ENCODE measurements at places on chromosomes 6 and 20. TPM values are rescaled to one million over a fixed set of nuclear protein-coding genes. Genes with fewer than 3 reads are reported as not detected.

Gene MICA
- polyA plus RNA-seq: 96.1 TPM

Gene ANGPT4
- not detected for polyA plus RNA-seq

Gene ABT1
- polyA plus RNA-seq: 18.4 TPM

- peak; percentile 31 for DNase-seq
Observed at GRCh38 chr6:12718015-12718414, 1.4 kb downstream of the PHACTR1 start.

- DNase-seq: no peak
Observed at GRCh38 chr20:60220706-60221105, 262.5 kb downstream of the CDH26 start.

DNA sequence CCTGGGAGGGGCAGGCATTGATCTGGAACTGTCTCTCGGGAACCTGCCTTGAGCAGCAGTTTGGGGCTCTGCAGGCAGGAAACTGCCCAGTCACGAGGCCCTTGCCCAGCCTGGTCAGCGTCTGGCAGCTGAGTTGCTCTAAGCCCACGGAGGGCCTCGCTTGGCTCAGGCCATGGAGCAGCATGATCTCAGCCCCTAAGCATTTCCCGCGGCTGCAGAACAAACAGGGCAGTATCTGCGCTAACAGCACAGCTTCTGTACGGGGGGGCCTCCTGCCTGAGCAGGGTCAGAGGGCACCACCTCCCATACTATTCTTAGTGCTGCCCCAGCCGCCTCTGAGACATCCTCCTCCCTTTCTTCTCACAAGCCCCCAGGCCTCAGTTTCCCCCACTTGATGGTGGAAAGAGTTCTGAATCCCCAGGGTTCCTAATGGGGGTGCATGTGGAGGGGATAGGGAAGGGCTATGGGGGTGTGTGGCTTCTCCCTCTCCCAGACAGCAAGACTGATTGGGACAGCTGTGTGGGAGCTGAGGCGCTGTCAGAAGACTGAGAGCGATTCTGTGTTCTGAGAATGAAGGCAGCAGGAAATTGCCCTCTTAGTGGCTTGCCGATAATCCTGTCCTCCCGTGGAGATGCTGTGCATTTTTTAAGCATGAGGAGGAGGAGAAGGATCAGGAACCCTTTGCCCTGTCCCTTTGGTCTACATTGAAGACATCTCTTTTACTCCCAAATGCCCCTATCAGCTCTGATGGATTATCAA is 46.4 kb downstream of the MOCS1 start:
- peak; percentile 44 for DNase-seq

- no peak for DNase-seq
Observed at GRCh38 chr20:59920944-59921343, 12.5 kb downstream of the SYCP2 start.

DNA sequence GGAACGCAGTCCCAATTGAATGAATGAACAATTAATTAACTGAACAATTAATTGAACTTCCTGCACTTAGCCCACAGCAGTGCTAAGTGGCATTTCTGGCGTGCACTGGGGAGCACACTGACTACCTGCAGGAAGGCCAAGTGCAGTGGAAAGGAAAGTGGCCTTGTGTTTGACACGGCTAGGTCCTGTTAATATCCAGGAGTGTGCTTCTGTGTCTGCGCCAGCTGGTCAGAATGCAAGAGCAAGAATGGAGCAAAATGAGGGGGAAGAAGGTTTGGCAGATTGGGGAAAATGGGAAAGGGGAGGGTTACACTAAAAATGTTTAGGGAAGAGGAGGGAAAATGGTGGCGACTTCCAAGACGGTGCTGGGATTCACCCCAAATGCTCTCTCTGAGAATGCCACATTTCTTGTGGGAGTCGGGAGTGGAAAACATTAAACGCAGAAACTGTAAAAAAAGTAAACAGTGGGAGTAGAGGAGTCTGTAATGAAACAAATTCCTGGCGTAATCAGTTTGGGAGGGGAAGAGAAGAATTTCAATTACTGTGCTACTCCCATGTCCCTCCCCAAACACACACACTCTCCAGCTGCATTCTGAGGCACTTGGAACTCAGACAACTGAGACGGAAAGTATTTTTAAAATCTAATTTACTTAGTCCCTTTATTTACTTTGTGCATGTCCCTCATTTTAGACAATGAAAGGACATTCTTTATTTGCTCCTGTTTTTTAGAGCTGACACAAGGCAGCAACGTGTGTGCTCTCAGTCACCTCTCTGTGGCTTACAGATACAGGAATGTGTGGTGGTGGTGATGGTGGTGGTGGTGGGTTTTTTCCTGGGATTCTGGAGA is 64.1 kb downstream of the CLIC5 start:
- DNase-seq: peak; percentile 40

GRCh38 chr6:82419132-82419581 is 55.5 kb downstream of the TPBG start:
- no peak for DNase-seq

All from BJ (cell line).